ENCODE measurements at places on chromosomes 7 and 10. TPM values are rescaled to one million over a fixed set of nuclear protein-coding genes. Genes with fewer than 3 reads are reported as not detected.

The C10orf95 gene
- 0.34 TPM for total RNA-seq

The TAS2R41 gene
- total RNA-seq: not detected

The MOGAT3 gene
- total RNA-seq: not detected

The PGAM2 gene
- not detected for total RNA-seq

The NUTM2B gene
- 0.27 TPM for total RNA-seq

The CYP3A4 gene
- not detected for total RNA-seq

The LAMB1 gene
- 182 TPM for total RNA-seq

The NT5C2 gene
- 94.9 TPM for total RNA-seq

The BEND7 gene
- total RNA-seq: 12.0 TPM

The EBF3 gene
- 0.19 TPM for total RNA-seq

The WNT2 gene
- not detected for total RNA-seq

The SH2B2 gene
- total RNA-seq: 3.7 TPM

The SPDYE18 gene
- not detected for total RNA-seq

The PNLIP gene
- not detected for total RNA-seq

The RARRES2 gene
- total RNA-seq: not detected

The AKR1D1 gene
- total RNA-seq: not detected

The C10orf53 gene
- not detected for total RNA-seq

The CACUL1 gene
- 11.7 TPM for total RNA-seq

The CALCR gene
- total RNA-seq: not detected

The ATP6V1F gene
- total RNA-seq: 244 TPM

The BAMBI gene
- total RNA-seq: 19.0 TPM

The PKD1L1 gene
- total RNA-seq: 0.22 TPM

The POMZP3 gene
- 18.7 TPM for total RNA-seq

The TACR2 gene
- total RNA-seq: 0.17 TPM

The CLIP2 gene
- total RNA-seq: 23.4 TPM

The CLCN1 gene
- total RNA-seq: not detected
